ELF-1 (cell line): ENCODE measurements at places on chromosomes 5 and 9.

DNA sequence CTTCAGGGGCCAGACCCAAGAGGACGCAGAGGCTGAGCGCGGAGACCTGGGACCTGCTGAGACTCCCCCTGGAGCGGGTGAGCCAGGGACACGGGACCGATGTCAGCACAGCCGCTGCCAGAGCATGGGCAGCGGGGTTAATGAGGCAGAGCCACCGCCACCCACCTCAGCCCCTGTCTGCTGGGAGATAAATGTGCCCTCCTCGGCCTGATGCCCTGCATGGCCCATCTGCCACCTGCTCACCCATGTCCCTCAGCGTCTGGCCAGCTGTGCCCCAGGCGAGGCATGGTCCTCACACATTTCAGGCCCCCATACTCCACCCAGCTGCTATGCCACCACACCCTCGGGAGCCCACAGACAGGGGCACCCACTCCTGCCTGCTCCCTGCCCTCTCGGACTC, 14.9 kb downstream of the DNLZ start:
- no peak for DNase-seq

DNA sequence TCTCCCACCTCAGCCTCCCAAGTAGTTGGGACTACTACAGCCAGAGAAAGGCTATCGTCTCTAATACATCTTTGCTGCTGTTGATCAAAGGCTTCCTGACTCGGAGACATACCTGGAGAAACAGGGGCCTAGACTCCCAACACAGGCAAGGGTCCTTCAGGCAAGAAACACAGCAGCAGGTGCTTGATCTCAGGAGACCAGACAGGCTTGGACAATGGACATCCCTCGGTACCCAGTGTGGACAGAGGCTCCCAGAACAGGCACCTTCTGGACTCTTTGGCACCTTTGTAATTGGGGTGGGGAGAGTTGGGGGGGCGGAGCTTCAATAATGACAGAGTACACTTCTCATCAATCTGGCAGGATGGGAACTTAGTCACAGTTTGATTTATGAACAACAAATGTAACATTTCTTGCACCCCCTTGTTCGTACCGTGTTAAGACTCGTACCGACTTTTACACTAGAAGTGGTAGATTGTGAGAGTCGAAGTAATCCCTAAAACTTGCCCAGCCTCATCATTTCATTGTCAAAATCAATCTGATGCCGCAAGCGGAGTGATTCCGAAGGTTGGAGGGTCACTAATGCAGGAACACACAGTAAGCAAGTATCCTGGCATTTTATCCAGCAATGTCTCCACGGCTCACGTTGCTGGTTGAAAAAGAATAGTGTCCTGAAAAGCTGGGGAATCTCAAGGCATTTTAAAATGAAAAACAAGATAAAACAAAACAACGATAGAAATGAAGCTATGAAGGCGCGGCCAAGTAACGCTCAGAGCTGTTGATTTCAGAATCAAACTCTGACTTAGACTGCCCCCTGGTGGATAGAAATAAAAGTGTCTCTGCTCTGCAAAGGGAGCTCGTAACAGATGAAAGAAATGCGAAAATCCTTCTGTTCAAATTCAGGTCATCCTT, 46.4 kb upstream of the STK32A start:
- DNase-seq = peak; percentile 36

DNA sequence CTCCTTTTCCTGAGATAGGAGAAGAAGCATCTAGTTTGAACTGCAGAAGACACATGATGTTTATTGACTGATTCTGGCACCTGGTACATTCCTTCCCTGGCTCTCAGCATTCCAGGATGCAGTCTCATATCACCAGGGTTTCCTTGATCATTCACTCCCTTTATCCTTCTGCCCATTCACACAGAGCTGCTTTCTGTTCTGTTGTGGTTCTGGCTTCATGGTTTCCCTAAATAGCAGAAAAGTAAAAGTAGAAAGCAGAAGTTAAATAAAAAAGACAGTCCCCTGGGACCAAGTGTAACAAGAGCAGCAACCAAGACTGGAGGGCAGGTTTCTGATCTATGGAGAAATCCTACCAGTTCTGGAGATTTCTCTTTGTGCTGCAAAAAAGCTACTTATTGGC, 3.2 kb downstream of the IFNA8 start:
- DNase-seq = no peak

- no peak for DNase-seq
Observed at GRCh38 chr5:93623153-93623552, 40.1 kb downstream of the NR2F1 start.

GRCh38 chr5:161530700-161531099, 15.8 kb downstream of the GABRB2 start:
- DNase-seq = no peak

GRCh38 chr5:172958331-172959046, 735 bp upstream of the RPL26L1 start:
- peak; percentile 78 for DNase-seq

DNA sequence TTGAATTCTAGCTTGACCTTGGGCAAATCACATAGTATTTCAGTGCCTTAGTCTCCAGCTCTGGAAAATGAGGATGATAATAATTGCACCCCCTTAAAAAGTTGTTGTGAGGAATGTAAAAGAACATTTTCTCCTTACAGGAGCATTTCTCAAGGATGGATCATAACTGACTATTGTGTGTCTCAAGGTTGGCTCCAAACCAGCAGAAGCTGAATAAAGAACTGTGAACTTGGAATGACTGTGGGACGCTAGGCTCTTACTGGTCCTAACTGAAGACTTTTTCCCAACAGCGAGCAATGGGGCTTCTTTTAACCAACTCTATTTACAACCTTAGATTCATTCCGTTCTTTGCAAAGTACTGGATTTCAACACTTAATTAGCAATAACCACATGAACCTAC, 26.2 kb upstream of the GLRX start:
- DNase-seq = no peak

- no peak for DNase-seq
Observed at GRCh38 chr9:70466976-70467561, 52.6 kb upstream of the KLF9 start.

GRCh38 chr5:98095072-98095471, 678.4 kb upstream of the RGMB start:
- DNase-seq = no peak
